ENCODE measurements at places on chromosomes 2 and 18.
A peak's percentile ranks its signal among the peaks of the same experiment; 100 is the strongest.

DNA sequence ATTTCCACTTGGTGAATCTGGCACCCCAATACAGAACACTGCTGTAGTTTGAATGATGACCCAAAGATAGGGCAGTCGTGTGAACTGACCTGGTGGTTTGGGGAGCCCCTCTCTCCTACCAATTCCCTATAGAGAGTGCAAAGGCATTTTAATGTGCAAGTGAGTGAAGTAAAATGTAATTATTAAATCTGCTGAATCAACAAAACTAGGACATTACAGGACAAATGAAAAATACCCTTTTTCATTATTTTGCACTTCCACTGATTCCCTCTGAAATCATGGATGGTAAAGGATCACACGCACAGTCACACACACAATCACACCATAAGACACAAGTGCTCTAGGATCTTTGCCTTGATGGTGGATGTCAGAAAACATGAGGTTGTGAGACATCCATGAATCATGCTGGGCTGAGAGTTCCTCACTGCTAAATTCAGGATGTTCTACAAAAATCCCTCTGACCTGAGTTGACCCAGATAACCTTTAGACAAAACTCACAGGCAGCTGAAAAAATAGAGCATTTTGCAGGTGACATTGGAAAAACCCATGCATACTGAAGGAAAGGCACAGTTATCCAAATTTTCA lies 197.4 kb downstream of the FBXO15 start:
- DNase-seq, result no peak

- no peak for DNase-seq
These were observed 63.5 kb upstream of the FN1 start for GRCh38 chr2:215499331-215499730.

- DNase-seq, result peak; percentile 9
These were observed 163.2 kb upstream of the TWIST2 start for GRCh38 chr2:238684362-238685326.

GRCh38 chr2:229231328-229231868 lies 39.7 kb downstream of the PID1 start:
- no peak for DNase-seq

- peak; percentile 67 for DNase-seq
These were observed 42.9 kb downstream of the HDLBP start for GRCh38 chr2:241272303-241273209.

DNA sequence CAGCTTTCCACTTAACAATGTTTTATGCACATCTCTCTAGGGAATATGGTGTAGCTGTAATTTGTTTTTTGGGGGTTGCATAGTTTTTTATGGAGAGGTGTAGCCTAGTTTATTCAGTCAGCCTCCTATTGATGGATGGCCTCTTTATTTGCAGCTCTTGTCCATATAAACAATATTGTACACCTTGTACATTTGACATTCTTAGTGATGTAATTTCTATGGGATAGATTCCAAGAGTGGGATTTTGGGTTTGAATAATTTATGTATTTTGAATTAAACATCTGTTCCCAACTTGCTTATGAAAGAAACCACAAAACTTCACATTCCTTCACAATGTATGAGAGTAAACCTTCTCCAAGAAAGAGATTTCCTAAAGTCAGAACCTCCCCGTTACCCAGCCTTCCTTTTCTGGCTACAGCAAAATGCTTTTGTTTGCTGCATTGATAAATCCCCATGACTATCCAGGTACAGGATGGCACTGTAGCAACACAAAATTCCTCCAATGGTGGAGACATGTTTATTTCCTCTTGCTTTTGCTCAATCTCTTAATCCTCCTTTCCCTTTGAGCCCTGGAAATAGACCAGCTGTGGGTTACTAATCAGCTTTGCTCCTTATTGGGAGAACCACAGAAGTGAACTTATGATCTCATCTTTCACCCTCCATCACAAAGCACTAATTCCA lies 58.4 kb upstream of the GALR1 start:
- DNase-seq, result no peak

DNA sequence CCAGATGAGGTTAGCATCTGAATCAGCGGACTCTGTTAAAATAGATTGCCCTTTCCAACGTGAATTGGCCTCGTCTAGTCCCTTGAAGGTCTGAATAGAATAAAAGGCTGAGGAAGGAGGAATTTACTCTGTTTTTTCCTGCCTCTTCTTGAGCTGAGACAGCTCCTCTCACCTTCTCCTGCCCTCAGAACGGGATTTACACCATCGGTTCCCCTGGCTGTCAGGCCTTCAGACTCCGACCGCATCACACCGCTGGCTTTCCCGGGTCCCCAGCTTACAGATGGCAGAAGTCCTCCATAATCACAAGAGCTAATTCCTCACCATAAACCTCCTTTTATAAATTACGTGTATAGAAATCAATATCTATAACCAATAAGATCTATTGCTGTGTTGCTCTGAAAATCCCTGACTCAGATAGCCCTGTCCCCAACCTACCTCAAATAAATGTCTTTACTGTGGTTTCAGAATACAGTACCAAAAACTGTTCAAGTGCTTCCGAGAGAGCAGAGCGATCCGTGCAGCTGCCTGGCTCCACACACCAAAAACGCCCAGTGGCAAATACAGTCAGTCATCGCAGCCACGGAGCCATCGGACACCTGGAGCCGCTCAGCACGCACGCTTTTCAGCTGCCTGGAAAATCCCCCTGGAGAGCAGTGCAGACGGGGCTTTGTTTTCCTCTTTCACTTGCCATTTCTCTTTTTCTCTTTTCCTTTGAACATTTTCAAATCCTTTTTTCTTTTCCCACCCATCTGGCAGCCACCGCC lies 196.9 kb downstream of the NRP2 start:
- DNase-seq, result no peak

- no peak for DNase-seq
These were observed 5.7 kb downstream of the CYP26B1 start for GRCh38 chr2:72141881-72142451.

GRCh38 chr2:240021488-240022104 lies 3.5 kb downstream of the NDUFA10 start:
- peak; percentile 79 for DNase-seq

DNA sequence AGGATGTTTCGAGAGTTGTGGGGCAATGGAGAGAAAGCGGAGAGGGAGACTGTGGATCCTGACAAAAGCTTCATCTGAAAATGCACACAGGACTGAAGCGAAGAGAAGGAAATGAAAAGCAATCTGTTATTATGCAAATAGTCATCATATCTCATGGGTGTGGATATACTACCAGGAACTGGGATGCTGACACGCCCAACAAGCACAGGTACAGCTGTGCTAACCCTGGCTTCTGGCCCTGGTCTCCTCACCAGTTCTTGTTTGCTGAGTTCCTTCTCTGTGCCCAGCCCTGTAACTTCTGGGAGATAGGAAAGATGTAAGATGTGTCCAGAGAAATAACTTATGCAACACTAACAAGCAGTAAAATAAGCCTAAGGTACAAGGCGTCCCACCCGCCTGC lies 358.8 kb downstream of the CMPK2 start:
- DNase-seq, result no peak

GRCh38 chr2:18299423-18300212 lies 260.8 kb downstream of the RDH14 start:
- DNase-seq, result no peak

DNA sequence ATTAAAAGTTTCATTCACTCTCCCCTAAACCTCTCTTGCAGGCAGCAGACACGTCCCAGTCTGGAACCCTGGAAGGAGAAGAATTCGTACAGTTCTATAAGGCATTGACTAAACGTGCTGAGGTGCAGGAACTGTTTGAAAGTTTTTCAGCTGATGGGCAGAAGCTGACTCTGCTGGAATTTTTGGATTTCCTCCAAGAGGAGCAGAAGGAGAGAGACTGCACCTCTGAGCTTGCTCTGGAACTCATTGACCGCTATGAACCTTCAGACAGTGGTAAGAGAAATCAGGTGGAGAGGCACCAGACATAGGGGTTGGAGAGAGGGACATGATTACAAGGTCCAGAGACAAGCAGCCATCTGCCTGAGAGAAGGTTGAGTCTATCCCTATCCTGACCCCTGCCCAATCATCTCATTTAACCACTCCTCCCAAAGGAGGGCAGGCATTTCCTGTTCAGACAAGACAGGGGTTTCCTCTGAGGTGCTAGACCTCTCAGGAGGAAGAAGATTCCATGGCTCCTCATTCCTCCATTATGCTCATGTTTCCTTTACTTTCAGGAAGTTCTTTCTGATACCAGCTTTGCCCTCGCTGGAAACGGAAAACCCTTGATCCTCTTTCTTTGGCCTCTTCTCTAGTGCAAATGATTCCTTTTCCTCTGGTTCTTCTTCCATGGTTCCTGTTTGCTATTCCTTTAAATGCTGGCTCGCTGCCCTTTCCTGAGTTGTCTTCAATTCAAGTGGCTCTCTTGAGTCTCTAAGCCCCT lies 15.1 kb downstream of the PLCD4 start:
- DNase-seq, result no peak

- no peak for DNase-seq
These were observed 45.1 kb downstream of the TET3 start for GRCh38 chr2:74029714-74030397.

DNA sequence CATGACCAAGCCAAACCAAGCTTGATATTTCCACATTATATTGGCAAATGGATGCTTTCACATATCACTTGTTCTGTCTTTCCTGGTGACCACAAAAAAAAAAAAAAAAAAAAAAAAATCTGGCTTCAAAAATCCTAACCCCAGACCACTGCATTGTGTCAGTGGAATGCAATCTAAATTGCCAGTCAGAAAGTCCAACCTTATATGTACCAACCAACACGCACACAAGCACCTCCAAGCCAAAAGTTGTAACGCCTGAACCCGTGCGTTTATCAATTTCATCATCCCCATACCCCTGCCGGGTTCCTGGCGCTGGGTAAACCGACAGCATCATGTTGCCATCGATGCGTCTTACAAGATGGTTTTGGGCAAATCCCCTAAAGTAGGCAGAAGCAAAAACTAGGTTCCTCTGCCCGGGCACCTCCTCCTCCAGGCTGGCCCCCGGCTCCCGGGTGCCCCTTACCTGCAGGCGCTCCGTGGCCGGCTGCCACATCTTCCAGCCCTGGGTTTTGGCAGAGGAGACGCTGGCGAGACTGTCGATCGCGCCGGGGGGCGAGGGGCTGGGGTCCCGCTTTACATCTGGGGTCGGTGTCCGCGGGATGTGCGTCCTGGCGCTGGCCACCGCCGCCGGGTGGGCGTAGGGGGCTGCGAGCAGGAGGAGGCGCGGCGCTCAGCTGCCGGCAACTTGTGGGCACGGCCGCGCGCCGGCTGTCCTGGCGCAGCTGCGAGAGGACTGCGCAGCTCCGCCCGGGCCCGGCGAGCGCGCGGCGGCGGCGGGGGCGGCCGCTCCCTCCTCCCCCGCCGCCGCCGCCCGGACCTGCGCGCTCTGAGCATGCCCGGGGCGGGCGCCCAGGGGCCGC lies at the start of gene PID1:
Gene PID1, minus strand, starts transcription at position 737 of the 860 bp plus-strand sequence. Its CDS starts 244 bp downstream, at position 493.
- no peak for DNase-seq

DNA sequence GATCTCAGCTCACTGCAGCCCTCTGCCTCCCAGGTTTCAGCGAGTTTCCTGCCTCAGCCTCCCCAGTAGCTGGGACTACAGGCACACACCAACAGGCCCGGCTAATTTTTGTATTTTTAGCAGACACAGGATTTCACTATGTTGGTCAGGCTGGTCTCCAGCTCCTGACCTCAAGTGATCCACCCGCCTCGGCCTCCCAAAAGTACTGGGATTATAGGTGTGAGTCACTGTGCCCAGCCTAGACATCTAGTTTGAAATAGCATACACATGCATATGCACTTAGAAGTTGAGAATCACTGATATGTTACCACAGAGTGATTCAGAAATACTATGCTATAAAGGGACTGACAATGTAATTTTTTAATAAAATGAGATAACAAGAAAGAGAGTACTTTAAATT lies 69.8 kb upstream of the CDKL4 start:
- no peak for DNase-seq

DNA sequence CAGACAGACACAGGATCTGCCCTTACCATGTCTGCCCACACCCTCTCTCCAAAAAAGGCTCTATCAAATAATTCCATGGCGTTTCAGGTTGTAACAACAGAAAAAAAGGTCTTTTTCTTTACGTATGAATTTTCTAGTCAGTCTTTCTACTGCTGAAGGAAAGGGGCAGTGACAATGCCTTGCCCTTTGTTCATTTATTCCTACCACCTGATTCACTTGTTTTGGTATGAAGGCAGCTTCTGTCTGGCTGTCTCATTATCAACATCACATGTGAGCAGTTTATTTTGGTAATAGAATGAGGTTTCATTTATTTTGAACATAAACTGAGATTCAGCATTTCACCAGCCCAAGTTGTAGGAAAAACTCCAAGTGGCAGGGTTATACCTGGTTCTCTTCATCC lies 94.3 kb upstream of the KLF7 start:
- no peak for DNase-seq

Data from stimulated activated CD4-positive, alpha-beta T cell treated with anti-CD3 and anti-CD28 coated beads, Interleukin-15, amount 100 ng/mL, for 24 hours (primary cell).